Hepatocyte (in vitro differentiated cells): ENCODE measurements at places on chromosomes 6 and 20. TPM values are rescaled to one million over a fixed set of nuclear protein-coding genes. Genes with fewer than 3 reads are reported as not detected.

LPIN3 gene
- total RNA-seq = 14.9 and 22.4 TPM in 2 replicates

GABRR1 gene
- total RNA-seq = 0.27 TPM in 1 of 2 replicates, not detected in the other

ENPP1 gene
- total RNA-seq = 86.9 and 91.4 TPM in 2 replicates

ELOVL2 gene
- 20.8 and 24.8 TPM in 2 replicates for total RNA-seq

NKX2-2 gene
- total RNA-seq = 0.33 TPM in 1 of 2 replicates, not detected in the other

NNAT gene
- not detected in 2 replicates for total RNA-seq

COL21A1 gene
- 44.7 and 59.2 TPM in 2 replicates for total RNA-seq

PROCR gene
- 7.5 and 7.7 TPM in 2 replicates for total RNA-seq

DNA sequence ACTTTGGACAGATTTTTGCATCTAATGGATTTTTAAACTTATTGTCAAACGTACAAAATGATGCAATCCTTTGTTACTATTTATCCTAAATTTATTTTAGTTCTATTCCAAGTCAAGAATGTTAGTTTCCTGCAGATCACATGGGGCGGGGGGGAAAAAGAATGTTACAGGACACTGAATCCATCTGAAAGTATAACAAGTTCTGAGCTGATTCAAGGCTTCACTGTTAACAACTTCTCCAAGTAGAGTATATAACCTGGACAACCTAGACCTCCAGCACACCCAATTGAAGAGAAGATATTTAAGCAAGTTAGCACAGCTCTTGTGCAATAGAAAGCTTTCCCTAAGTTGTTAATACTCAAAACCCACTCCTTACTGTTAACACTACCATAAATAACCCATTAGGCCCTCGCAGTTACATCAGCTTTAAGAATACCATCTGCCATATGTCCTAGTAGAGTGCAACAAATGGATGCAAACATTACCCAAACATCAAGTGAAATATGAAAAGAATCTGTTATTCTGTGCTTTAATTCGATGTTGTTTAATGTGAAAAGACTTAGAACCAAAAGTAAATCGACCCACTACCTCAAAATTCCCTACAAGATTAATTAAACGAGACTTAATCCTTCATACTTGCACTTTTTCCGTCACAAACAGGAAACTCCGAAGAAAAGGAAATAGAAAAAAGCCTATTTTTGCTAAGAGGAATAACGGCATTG lies 1.3 kb downstream of the SEC63 start:
- peak; percentile 44 for DNase-seq

- peak; percentile 40 for DNase-seq
Measured at GRCh38 chr6:52317841-52318581, 33.5 kb upstream of the MCM3 start.

DNA sequence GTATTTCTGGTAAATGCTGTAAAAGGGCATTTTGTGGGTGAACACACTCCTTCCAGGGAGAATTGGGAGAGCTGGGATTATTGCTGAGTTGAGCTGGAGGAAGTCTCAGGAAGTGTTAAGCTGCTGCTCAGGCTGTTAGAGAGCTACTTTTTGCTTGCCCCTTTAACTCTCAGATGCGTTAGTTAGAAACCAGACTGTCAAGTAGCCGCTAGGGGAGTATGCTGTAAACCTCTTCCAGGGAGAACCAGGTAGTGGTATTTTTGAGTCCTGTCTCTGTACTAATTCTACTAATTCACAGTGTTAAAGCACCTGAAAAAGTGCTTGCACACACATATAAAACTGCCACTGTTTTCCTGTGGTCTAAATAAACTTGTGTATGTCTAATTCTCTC lies 6.6 kb upstream of the GFRAL start:
- peak; percentile 9 for DNase-seq

DNA sequence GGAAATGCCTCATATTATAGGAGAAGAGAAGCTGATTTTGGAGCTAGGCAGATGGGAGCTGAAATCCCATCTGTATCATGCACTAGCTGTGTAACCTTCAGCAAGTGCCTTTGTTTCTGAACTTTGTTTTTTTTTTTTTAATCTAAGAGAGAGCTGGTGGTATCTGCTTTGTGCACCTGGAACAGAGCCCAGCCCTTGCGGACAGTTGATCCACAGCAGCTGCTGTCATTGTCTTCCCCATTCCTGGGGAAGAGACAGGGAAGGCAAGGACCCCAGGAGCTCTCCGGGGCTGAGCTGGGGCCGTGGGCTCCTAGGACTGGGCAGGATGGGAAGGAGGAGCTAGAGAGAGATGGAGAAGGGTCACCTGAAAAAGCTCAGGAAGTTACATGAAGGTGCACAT lies 92.1 kb downstream of the SYNJ2 start:
- no peak for DNase-seq

DNA sequence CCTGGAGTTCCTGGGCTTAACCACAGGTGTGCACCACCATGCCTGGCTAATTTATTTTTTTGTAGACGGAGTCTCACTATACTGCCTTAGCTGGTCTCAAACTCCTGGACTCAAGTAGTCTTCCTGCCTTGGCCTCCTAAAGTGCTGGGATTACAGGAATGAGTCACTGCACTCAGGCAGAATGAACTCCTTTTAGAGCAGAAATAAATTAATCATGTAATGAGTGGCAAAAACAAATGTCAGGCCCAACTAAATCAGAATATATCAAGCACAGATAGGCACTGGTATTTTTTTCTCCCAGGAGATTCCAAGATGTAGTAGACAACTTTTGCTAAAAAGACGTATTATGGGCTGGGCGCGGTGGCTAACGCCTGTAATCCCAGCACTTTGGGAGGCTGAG lies 2.6 kb downstream of the RPS10 start:
- no peak for DNase-seq

DNA sequence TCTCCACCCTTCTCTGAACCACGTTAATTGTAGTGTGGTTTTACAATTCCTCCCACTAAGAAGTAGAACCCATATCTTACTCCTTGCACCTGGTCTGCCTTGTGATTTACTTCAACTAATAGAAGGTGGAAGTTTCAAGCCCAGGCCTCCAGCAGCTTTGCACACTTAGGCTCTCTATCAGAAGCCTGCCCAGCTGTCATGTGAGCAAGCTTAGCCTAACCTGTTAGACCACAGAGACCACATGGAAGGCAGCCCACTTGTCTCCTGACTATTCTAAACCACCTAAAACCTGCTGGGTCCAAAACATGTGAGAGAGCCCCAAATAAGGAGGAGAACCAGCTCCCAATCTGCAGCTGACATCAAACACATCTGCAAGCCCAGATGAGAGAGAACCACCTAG lies 127.6 kb upstream of the BTBD3 start:
- DNase-seq = no peak

DNA sequence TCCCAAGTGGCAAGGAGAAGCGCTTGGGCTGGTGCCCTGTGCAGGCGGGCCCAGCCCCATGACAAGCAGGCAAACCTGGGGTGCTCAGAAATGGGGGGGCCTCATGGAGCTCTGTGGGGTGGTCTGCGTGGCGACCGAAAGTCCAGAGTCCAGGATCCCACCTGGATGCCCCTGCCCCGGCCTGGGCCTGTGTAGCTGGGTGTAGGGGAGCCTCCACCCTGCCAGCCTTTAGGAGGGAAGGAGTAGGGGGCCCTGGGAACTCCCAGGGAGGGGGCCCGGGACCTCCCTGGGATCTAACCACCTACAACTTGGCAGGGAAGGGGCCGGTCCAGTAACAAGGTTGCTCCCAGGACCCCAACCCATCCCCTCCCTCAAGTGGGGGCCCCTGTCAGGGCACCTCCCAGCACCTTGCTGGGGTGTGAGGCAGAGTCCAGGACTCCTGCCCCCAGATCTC lies 4.5 kb upstream of the LAMA5 start:
- DNase-seq = no peak

DNA sequence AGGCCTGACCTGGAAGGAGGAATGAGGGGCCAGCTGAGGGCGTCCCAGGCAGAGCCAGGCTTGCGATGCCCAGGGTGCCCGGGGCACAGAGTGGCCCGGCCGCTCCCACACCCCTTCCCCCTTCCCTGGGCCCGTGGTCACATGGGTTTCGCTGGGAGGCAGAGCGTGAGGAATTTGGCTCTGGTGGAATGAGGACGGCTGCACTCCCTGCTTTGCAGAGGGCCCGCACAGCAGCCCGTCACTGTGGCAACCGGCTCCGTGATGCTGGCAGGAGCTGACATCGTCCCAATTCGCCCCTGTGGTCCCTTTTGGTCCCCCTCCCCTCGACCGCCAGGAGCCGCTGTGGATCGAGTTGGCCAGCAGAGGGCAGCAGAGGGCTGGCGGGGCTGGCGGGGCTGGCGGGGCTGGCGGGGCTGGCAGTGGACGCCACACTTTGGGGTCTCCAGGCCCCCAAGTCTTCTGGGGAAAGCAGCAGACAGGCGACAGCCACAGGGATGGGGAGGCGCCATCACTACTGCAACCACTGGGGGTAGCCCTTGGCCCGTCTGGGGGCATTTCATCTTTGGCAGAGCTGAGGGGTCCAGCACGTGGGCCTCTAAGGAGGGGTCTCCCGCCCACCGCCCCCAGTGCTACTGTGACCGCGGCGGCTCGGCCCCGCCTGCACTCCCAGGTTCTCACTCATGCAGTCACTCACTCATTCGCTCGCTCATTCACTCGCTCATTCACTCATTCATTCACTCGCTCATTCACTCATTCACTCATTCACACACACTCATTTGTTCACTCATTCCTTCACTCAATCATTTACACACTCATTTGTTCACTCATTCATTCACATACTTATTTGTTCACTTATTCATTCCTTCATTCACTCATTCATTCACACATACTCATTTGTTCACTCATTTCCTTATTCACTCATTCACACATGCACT lies 49.7 kb upstream of the BHLHE23 start:
- peak; percentile 43 for DNase-seq

DNA sequence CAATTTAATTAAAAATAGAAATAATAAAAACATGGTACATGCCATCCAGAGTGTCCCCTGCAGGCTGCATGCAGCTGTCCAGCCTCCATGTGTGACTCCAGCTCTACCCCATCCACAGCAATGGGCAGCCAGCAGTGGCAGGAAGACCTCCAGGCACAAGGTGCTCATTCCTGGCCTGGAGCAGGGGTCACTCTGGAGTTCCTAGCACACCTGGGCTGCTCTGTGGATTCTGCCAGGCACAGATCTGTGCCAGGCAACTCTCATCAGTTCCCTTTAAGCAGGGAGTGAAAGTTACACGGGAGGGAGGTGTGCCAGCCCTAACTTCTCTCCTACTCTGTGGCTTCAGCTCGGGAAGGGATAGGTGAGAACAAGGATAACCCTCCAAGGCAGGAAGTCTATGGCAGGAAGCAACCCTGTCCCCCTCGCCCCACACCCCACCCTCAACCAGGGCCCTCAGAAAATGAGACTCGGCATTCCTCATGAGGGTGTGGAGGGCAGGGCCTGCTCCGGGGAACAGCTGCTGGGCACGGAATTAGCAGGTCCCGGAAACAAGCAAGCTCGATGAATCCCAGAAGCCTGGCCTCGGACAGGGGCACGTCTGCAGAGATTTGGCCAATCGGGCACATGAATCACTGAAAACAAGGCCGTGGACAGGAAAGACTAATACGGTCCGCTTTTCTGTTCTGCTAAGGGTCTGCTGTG lies 10.0 kb downstream of the JPH2 start:
- peak; percentile 32 for DNase-seq

GRCh38 chr6:102749210-102749971 lies 1355.9 kb downstream of the GRIK2 start:
- no peak for DNase-seq

DNA sequence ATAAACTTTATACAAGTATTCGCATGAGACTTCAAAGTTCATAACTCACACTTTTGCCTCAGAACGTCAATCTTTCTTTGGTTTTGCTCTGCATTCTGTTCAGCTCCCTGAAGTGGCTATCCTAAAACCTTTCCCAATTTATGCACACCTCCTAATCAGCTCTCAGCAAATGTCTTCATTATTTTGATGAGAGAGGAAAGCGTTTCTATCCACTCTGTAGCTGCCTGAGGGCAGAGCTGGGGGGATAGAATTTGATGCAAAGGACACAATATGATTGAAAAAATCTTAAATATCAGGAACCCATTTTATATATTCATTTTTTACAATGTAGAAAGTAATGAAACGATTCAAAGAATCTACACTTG lies 66.8 kb downstream of the MOXD1 start:
- no peak for DNase-seq

GRCh38 chr6:106773996-106774629 lies 144.7 kb downstream of the QRSL1 start:
- DNase-seq = peak; percentile 49

GRCh38 chr6:151387175-151387970 lies 4.0 kb downstream of the ZBTB2 start:
- DNase-seq = no peak

GRCh38 chr20:54433636-54434035 lies 41.8 kb upstream of the DOK5 start:
- DNase-seq = no peak

DNA sequence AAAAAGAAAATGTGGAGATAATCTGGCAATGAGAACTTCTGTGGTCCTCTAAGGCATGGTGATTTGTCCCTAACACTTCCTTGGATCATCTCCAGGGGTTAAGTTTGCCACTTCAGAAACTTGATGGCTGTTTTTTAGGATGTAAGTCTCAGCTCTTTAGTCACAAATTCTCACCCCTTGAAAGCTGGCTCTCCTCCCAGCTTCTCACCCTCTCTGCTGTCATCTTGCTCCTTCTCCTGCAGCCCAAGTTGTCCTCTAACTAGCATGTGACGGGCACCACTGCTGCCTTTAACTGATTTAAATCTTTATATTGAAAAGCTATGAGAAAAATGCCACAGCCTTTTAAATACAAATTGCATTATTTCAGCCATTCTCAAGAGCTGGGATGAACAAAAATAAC lies 107.8 kb downstream of the MAP3K5 start:
- no peak for DNase-seq
